ENCODE measurements at places on chromosomes 11 and 22.
A peak's percentile ranks its signal among the peaks of the same experiment; 100 is the strongest.

DNA sequence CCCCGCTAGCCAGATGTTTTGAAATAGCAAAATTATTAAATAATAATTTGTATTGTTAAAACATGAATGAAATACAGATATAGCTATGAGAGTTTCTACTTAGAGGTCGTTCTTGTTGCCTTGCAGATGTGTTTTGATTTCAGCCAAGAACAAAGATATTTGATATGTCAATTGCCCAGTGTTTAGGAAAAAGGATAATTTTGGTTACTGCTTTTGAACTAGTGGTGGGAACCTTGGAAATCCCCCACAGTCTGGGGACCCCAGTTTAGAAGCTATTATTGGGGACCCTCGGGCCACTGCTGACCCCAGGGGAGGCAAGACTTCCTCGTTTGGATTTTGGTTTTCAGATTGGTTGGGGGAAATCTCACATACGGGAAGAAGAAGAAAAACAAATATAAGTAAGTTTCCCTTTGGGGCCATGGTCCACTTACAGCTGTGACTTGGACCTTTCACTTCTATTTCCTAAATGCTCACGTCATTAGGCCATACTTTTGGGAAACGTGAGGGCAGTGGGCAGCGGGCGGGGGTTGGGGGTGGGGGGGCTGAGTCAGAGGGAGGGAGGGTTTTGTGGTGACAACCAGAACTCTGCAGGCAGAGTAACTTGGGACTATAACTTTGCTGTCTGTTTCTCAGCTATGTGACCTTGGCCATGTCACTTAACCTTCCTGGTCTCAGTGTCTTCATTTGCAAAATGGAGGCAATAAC, 37.0 kb downstream of the LDLRAD3 start:
- DNase-seq = no peak

DNA sequence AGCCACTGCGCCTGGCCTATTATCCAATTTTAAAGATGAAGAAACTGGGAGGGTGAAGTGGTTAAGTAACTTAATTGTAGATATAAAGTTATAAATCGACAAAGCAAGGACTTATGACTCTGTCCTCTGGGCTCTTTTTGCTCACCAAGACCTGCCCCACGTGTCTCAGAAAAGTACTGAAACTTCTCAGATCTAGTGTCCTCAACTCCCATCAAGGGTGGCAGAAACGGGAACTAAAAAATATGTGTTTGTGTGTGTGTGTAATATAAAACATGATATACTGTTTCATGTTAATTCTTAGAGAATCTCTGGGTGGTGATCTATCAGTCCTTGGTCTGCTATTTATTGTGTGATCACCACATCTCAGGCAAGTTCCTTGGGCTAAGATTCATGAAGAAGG, 104.9 kb downstream of the GAB2 start:
- DNase-seq = no peak

GRCh38 chr11:6124245-6124644, 16.8 kb downstream of the OR56B4 start:
- DNase-seq = no peak

DNA sequence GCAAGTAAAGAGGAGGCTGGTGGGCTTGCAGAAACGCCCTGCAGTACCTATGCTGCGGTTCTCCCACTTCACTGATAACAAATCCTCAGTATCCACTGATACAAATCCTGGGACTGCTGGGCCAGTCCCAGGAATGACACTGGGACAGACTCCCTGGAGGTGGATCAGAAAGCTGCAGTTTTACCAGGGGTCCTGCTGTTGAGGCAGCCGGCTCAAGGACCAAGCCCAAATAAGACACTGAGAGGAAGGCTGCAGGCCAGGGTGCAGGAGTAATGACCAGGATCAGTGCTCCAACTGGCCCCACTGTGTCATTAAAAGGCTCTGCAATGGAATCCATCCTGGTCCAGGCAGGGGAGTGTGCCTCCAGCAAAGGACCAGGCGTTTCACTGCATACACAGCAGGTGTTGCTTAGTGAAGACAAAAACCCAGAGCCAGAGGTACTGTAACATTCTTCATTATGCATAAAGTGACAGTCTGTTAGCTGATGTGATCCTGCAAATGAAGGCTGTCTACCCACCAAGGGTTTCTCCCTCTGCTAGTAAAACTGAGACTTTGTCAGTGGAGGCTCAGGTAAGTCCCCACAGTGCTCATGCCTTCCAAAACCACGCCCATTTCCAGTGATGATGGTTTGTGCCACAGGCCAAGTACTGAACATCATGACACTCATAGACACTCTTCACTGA, 1.4 kb upstream of the C22orf39 start:
- no peak for DNase-seq

DNA sequence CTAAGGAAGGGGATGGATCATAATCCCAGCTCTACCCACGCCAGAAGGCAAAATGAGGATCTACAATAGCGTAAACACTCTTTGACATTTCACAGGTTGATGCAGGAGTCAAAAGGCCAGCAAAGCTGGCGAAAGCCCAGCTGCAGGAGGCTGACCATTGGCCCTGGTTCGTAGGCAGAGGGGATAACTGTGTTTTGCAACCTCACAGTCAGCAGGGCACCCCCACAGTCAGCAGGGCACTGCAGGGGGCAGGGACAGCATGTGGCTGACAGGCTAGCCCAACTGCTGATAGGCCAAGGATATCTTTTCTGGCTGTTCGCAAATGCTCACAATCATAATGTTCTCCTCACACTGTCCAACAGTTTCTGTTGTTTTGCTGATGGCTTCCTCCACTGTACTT, 372.7 kb downstream of the BUD13 start:
- no peak for DNase-seq

DNA sequence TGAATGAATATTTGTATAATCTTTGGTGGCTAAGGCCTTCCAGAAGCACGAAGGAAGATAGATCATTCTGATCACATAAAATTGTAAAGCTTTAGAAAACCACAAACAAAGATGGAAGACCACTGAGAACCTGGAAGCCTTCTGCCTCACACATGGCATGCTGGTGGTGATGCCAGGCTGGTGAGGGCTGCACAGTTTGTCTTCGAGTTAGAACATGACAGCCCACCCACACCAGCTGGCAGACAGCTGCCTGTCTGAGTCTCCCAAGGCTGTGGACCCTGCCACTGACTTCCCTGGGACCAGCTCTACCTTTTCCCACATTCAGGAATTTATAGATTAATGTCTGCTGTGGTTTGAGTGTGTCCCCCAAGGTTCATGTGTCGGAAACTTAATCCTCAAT, 48.8 kb upstream of the B3GAT1 start:
- no peak for DNase-seq

DNA sequence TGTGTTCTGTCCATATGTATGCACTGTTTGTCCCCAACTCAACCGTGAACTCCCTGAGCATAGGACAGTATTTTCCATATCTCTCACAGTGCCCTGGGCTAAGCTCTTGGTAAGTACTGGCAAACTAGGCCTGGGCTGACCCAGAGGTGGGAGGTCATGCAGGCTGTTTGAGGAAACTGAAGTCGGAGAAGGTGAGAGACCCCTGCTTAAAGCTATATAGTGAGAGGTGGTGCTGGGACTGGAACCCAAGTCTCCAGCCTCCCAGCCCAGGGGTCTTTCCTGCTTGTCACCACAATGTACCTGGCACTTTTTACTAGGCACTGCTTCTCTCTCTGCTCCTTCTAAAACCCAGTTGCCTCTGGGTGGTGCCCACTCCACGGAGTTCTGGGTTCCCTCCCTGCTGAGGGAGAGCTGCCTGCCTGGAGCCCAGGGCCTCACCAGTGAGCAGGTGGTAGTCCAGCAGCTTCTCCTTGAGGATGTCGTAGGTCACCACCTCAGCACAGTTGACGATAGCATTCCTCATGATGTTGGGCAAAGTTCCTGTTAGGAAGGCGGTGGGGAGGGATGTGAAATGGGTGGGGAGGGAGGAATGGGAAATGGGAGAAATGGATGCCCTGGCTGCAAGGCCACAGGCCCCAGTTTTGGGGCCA, 4.7 kb downstream of the UCP3 start:
- no peak for DNase-seq

GRCh38 chr11:62001450-62002191, 34.2 kb upstream of the FTH1 start:
- no peak for DNase-seq

DNA sequence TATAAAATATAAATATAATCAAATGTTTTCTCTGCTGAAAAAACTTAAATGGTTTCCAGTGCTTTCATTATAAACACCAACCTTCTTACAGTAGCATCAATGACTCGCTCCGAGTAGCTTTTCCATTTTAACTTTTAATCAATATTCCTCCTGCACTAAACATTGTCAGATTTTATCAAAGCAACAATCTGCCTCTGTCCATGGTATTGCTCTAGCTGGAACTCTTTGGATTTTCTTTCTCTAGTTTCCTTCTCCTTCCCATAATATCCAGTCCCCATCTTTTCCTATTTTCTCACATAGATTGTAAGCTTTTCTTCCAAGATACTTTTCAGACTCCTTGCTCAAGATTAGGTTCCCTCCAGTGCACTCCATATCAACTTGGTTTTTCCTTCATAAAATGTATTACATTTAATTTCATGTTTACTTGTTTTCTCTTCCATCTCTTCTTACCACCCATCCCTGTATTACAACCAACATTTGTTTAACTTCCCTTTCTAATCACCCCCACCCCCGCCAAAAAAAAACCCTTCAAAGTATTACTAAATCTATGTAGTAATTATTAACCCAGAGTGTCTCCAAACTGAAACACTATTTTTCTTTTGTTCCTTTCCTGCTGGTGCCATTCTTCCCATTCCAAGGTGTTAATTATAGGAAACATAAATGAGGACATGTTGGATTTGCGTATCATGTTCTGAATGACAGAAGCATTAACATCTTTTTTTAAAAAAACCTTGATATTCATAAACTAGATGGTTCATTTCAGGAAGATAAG, 716.5 kb downstream of the NELL1 start:
- no peak for DNase-seq

DNA sequence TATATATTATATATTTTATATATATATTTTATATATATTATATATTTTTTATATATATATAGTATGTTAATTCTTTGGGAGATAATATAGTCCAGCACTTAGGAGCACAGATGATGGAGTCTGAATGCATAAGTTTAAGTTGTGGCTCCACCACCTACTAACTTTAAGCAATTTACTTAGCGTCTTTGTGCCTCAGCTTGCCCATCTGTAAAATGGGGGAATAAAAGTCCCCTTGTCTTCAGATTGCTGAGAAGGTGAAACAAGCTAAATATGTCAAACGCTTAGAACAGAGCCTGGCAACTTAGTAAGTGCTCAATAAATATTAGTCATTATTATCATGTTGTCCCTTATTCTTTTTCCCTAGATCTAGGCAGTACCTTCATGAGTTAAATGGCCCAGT, 27.5 kb downstream of the DSCAML1 start:
- no peak for DNase-seq

DNA sequence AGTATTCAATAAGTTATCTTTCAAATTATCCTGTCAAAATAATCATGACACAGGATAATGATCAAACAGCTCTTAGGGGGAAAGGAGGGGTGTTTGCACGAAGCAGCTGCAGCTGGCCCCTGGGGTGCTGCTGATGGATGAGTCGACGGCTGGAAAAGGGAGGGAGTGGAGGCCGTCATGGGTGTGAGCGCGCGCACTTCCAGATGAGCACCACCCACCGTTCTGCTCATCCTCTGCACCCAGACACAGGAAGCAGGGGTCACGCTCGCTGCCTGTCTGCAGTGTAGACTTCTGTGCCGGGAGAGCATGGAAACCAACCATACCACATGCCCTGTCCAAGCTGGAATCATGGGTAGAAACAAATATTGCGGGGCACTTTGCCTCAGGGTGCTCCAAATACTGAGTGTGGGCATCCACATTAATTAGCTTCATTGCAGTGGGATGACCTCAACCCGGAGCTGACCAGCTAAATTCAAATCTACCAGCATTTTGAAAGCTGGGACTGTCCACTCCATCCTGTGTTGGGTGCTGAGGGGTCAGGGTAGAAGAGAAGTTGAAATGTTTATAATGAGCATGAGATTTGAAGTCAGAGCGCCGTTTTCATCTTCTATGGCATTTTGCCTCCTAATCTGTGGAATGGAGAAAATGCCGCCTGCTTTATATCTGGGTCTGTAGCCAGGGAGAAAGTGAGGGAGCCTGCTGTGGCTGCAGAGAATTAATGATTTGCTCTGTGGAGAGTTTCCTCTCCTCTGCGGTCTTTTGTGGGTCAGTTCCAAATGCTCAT, 802.4 kb downstream of the TBC1D22A start:
- DNase-seq = no peak

GRCh38 chr11:37504060-37504611, 906.1 kb upstream of the RAG2 start:
- DNase-seq = no peak

DNA sequence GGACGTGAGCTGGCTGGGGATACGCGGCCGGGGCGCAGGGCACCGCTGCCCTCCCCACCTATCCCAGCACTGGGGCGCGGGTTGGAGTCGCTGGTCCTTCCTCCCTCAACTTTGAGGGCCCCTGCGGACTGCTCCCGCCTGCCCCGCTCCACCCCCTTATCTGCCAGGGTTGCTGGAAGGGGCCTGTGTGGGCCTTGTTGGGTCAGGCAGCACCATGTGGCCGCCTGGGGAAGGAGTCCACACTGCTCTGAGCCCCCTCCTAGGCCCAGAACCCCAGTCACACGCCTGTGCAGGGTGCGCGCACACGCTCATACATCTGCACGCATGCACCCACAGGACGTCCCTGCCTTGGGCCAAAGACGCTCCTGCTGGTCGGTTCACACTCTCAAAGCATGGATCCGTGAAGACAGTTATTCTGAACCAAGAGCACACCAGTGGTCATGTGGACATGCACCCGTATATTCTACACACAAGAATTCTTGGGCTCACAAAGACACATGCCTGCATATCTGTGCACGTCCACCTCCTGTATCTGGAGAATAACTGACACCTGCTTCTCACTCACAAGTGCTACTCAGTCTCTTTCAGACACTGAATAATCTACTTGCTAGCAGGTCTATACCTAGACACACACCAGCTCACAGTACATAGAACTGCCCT, 710 bp downstream of the TUB start:
- DNase-seq = no peak

- DNase-seq = no peak
Observed at GRCh38 chr11:65861165-65861505, 902 bp downstream of the MUS81 start.

GRCh38 chr11:46242952-46243795, 34.3 kb upstream of the CREB3L1 start:
- peak; percentile 83 for DNase-seq

DNA sequence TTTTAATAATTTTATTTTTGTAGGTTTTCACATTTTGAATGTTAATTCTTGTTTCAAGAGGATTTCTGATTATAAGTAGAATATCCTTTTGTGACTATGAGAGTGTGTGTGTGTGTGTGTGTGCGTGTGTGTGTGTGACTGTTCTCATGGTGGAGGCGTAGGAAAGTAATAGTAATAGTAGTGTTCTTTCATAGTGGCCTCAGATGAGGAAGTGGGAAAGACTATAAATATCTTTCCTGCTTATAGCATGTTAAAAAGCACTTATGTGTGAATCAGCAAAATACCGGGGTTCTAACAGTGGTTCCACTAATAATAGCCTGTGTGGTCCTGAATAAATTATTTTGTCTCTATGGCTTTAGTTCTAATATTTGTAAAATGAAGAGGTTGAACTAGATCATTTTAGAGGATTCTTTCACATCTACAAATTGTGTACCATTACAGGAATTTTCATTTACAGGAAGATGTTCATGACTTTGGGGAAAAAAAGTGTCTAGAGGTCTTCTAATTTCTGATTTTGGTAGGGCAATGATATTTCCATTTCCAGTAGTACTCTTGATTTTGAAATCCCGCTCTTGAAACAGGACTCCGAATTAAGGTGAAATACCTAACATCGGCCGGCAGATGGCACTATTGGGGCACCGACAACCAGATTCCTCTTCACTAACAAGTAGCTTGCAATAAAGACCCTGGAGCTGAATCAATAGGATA, 29.9 kb upstream of the OR10G7 start:
- peak; percentile 11 for DNase-seq
